Suppressor macrophage treated with lipopolysaccharide for 4 hours (primary cell): ENCODE measurements at places on chromosomes 11 and 22.
A peak's percentile ranks its signal among the peaks of the same experiment; 100 is the strongest.

DNA sequence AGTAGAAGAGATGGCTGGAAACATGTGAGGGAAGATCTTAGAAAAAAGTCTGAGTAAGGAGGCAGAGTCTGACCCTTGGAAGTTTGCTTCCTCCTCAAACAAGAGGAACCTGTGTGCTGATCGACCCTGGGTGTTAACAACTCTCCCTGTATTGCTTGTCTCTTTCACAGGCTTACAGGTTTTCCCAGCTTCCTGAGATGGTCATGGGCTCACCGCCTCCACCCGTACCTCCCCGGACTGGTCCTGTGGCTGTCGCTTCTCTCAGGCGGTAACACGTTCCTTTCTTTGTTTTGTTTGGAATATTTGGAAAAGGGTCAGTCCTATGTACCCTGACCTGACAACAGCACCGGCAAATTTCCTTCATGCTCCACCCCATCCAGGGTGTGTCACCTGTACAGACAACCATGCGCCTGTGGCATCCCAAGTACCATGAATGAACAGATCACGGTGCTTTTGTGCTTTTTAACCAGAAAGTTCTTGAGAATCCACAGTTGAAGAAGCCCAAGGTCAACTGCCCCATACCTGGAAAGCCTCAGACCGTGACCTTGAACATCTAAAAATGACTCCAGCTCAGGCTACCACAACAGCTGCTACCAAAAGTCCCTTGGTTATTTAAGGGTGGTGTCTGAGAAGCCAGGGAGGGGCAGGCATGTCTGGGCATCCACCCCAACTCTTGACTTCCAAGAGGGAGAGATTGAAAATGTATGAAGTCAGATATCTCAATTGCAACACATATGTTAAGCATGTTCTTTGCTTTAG is 44.6 kb downstream of the C11orf91 start:
- no peak for DNase-seq

- no peak for DNase-seq
Measured at GRCh38 chr22:17792854-17793434, 18.7 kb upstream of the BID start.

- no peak for DNase-seq
Measured at GRCh38 chr22:48452766-48453165, 1374.9 kb downstream of the BRD1 start.

DNA sequence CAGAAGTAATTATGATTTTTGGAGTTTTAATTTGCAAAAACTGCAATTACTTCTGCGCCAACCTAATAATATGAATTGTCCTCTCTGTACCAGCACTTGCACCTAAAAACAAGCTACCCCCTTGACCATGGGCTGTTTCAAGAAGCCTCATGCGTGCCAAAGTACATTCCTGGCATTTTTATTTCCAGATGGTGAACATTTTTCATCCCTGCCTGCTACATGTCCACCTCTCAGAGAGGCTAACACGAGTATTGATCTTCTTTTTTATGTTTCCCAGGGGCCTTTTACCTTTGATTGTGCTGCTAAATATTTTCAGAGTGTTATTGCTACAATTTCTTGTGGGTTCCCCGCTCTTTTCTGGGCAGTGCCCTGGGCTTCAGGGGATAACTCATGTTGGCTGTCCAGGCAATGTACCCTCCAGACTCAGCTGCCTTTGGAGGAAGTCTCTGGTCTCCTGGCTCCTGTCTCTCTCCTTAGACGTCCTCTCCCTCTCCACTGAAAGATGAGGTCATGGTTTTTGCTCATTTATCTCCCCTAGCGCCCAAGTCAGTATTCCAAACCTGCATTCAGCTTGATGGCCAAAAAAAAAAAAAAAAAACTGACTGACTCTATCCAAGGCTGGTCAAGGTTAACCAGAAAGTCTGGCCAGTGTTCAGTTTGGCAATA is 86.2 kb upstream of the ASPHD2 start:
- no peak for DNase-seq

- no peak for DNase-seq
Measured at GRCh38 chr11:61853698-61854169, 25.6 kb downstream of the FADS2 start.

DNA sequence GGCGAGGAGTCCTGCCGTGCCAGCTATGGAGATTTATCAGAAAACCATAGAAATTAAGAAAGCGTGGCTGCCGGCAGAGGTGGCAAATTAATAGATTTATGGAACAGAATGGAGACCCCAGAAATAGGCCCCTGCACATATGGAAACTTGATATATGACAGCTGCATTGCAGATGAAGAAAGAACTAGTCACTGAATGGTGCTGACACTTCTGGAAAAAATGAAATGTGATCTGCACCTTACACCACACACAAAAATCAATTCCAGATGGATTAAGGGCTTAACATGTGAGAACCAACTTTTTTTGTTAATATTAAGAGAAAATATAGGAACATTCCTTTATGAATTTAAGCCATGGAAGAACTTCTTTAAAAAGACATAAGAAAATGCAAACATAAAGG is 40.3 kb upstream of the TSKU start:
- no peak for DNase-seq

- no peak for DNase-seq
Measured at GRCh38 chr11:13343067-13343466, 65.5 kb downstream of the BMAL1 start.

DNA sequence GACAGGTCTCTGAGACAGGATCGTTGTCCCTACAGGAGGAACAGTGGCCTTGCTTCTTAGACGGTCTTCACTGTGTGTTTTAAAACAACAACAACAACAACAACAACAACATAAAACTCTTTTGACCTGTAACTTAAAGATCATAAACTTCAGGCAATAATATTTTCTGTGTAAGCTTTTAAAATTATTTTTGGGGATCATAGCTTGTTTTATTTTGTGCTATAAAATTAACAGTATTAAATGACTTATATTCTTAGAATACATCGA is 13.8 kb upstream of the AIFM3 start:
- no peak for DNase-seq

DNA sequence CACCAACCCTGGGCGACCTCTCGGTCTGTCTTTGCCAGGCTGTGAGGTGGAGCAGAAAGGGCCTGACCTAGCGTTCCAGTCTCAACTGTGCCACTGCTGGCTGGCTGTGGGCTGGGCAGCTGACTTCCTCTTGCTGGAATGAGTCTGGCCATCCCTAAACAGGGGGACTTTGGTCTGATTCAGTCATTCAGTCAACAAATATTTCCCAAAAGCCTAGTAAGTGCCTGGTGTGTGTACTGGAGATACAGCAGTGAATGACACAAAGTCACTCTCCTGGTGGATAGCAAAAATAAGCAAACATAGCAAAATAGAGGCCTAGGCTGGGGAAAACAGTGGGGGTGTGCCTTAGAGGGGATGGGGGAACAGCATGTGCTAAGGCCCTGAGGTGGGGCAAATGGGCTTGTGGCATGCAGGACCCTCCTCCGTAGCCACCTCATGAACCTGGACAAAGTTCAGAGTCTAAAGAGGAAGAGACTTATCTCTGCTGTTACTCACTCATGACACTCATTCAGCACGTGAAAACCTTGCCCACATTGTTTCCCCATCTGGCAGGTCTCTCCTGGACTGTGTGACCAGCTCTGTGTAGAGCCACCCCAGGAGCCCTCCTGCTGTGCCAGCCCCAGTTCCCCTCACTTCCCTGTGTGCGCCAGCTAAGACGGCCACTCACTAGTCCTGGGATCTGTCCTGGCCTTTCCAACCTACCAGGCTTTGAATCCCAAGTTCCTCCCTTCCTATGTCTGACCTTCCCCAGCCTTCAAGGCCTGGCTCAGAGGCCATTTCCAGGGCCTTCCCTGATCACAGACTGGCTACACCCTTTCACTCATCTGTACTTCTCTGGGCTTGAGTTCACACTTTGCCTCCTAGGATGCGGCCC is 4.7 kb downstream of the GUCD1 start:
- DNase-seq, result peak; percentile 60

DNA sequence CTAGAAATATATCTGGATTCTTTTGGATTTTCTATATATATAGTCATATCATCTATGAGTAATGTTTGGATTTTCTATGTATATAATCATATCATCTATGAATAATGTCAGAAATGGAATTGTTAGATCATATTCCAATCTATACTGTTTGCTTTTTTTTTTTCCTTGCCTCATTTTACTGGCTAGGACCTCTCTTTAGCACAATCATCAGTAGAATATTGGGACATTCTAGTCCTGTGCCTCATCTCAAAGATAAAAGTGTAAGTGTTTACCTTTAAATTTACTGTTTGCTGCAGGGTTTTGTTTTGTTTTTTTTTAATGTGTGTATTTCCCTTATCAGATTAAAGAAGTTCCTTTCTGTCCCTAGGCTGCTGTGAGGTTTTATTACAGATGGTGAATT is 97.0 kb downstream of the C11orf65 start:
- no peak for DNase-seq

- DNase-seq, result peak; percentile 87
Measured at GRCh38 chr11:31810779-31811647, at the start of gene PAX6. PAX6 (minus strand) TSS chr11:31811322; CDS start chr11:31806411, 4,911 bp downstream.

GRCh38 chr11:66820381-66820780 is 22.9 kb upstream of the RCE1 start:
- DNase-seq, result no peak

- DNase-seq, result no peak
Measured at GRCh38 chr22:16932577-16932976, 75.4 kb downstream of the GAB4 start.

GRCh38 chr11:77558380-77558779 is 31.4 kb upstream of the AQP11 start:
- DNase-seq, result no peak
